Kidney (tissue), 22 donors: ENCODE measurements at places on chromosomes 11 and 22. TPM values are rescaled to one million over a fixed set of nuclear protein-coding genes. Genes with fewer than 3 reads are reported as not detected.

PKNOX2 gene
- 6.0 TPM for total RNA-seq

RBMXL2 gene
- total RNA-seq = 0.13 TPM

KCNK4 gene
- not detected for total RNA-seq

ADAMTS8 gene
- total RNA-seq = 1.2 TPM

OR8B3 gene
- not detected for total RNA-seq

PGGHG gene
- 64.1 TPM for total RNA-seq

GRAP2 gene
- 9.7 TPM for total RNA-seq

OR5B21 gene
- not detected for total RNA-seq

DNA sequence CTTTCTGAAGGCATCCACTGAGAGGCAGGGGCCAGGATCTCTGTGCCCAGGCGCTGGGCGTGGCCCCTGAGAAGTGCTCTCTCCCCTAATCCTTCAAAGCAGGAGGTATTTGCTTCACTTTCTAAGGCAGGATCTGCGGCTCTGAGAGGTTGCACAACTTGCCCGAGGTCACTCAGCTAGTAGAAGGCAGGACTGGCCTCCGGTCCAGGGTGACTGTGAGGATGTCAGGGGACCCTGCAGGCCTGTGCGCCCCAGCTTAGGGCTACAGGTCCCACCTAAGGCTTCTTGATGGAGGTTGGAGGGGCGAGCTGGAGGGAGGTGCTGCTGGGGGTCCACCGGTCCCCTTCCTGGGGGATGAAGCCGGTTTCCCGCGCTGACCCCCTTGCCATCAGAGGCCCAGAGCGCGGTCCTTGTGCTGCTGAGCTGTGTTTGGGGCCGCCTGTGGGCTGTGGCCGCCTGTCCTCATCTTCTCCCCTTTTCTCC lies 979 bp downstream of the SMIM38 start:
- no peak for DNase-seq

DNA sequence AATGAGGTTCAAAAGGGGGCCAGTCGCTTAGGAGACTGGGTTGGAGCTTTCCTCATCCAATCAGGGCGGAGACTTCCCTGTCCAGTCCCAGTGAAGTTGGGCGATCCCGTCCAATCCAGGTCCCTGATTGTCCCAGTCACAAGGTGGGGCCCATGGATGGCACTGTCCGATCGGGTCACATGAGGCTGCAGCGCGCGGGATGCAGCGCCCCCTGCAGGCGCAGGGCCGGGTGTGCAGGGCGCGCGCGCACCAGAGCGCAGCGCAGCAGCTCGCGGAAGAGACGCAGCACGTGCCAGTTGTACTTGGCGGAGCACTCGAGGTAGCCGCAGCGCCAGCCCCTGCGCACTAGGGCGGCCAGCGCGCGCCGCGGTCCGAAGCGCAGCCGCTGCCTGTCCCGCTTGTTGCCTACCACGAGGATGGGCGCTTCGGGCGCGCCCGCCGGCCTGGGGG lies 2.3 kb downstream of the RASL10A start:
- DNase-seq = peak; percentile 59

- DNase-seq = no peak
Measured at GRCh38 chr22:48309115-48309705, 1518.5 kb downstream of the BRD1 start.

- DNase-seq = peak; percentile 4
Measured at GRCh38 chr11:116576526-116576925, 196.3 kb downstream of the BUD13 start.

- no peak for DNase-seq
Measured at GRCh38 chr11:37100008-37100407, 502.0 kb upstream of the RAG2 start.

DNA sequence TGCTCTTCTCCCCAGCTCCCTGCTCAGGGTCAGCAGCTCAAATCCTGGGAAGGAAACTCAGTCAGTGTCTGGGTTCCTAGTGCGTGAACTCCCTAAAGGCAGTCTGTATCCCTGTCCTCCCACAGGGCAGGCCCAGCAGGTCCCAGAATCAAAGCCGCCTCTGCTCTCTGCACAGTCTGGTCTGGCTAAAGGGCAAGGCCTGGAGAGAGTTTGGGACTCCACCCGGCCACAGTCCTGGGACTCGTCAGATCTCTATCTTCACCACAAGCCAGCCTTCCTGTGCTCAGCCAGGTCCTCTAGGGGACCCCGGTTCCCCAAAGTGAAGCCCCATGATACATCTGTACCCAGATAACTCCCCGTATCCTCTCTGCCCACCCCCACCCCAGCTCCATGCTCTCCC lies 56.2 kb upstream of the CSNK2A3 start:
- no peak for DNase-seq

- DNase-seq = no peak
Measured at GRCh38 chr22:18952022-18952421, 15.9 kb upstream of the PRODH start.

DNA sequence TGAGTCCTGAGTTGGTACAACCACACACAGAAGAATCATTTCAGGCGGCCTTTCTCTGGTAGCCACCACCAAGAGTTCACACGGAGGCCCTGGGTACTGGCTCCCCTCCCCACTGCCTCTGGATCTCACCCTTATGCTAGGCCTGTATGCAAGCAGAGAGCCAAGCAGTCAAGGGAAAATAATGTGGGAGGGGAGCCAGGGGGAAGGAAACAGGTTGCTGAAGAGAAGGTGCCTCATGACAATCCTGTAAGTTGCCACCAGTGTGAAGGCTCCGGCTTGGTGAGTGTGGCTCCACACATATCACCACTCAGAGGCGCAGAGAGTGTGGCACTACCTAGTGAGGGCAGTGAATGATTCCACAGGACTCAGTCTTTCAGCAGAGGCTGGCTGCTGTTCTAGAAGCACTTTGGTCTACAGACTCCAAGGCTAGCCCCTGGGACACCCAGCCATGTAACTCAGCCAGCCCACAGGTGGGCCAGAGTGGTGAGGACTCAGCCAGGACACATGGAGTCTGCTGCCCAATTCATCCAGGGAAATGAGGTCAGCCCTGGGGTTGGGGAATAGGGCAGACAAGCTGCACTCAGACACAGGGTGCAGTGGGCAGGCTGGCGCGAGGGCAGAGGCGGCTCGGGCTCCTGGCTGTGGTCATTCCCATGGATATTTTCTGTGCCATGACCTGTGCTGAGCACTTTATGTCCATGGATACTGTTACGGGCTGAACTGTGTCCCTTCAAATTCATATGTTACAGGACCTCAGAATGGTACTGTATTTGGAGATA lies 49.0 kb upstream of the SERPIND1 start:
- DNase-seq = no peak

GRCh38 chr22:40707154-40707553 lies 27.9 kb downstream of the MCHR1 start:
- DNase-seq = no peak

- peak; percentile 32 for DNase-seq
Measured at GRCh38 chr11:66981976-66982578, 7.0 kb downstream of the C11orf86 start.

GRCh38 chr22:19619144-19620009 lies 94.9 kb upstream of the SEPTIN5 start:
- no peak for DNase-seq

DNA sequence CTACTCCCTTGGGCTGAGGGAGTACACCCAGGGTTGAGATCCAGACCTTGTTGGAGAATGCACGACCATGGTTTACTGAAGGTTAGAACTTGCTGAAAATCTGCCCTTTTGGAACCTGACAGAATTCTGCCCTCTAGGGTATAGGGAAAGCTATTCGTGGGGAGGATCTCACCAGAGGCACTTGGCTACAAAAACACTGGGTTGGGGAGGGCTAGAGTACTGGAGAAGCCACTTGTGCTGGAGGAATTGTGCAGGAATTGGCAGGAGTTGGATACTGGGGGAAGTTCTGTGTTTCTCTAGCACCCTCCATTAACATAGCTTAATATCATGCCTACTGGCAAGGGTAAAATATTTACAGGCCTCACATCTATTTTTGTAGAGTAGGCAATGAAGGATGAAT lies 55.8 kb downstream of the PPME1 start:
- DNase-seq = no peak

DNA sequence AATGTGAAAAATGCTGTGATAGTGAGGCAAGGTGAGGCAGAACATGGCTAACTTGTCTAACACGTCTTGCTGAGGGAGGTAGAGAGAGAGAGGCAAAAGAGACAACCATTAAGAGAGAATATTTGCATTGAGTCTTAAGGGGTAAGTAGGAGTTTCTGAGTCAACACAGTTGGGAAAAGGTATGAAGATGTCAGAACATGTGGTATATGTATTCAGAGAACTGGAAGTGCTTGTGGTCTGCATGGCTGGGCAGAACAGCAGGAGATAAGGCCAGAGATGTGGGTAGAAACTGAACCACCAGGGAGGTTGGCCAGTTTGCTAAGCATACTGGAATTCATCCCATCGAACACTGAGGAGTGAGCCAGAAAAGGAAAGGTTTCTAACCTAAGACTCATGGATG lies 25.0 kb upstream of the SLC5A1 start:
- no peak for DNase-seq

DNA sequence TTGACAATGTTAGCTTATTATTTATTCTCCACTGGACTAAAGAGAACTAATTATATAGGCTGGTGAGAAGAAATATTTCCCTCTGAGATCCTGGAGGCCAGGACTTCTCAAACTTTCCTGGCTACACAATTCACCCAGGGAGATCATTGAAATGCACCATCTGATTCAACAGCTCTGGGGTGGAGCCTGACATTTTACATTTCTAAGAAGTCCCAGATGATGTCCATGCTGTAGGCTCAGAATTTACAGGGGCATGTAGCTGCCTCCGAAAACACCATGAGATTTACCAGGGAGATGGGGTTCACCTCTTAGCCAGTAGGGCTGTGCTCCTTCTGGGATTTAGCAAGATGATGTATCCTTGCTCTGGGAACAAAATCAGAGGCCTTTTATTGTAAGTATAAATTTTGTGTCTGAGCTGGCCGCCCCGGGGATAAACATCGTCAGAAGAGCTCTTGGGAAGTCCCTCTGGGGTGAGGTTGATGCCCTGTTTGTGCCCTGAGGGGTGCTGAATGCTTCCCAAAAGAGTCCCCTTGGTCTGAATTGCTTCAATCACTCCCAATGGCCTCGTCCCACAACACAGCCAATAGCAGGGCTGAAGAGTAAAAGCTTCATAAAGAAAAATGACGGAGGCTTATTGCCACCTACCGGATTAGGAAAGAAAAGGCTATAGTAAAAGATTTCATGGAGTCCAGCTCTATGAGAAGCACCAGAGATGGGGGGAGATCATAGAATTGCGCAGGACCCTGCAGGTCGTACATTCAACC lies 33.4 kb upstream of the API5 start:
- DNase-seq = peak; percentile 89

DNA sequence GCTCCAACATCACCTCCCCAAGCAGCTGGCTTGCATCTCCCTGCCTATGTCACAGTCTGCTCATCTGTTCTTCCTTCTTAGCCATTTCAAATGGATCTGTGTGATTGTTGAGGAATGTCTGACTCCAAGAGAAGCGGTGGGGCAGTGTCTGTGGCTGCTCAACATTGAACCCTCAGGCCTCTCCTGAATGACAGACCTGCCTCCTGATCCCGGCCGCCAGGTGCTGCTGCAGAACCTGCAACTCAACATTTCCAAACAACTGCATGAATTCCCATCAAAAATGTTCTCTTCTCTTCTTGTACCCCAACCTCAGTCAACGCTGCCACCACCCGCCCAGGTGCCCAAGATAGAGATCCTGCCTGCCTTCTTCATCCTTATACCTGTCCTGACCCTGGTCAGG lies 132.5 kb downstream of the FBXO7 start:
- DNase-seq = no peak

DNA sequence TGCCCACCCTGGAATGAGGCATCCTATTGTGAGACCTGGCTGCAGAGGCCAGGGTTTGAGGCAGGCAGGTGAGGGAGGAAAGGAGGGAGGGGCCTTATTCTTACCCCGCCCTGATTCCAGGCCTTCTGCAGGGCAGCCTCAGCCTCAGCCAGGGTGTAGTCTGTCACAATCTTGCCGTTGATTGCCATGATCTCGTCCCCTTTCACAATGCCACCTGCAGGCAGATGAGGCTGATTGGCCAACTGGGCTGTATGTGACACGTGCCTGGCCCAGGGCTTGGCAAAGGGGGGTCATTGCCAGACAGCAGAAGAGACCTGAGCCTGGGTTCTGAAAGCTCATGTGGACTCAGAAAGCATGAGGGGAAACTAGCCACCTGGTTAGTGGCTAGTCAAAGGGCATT lies 21.4 kb upstream of the ABCC8 start:
- no peak for DNase-seq

DNA sequence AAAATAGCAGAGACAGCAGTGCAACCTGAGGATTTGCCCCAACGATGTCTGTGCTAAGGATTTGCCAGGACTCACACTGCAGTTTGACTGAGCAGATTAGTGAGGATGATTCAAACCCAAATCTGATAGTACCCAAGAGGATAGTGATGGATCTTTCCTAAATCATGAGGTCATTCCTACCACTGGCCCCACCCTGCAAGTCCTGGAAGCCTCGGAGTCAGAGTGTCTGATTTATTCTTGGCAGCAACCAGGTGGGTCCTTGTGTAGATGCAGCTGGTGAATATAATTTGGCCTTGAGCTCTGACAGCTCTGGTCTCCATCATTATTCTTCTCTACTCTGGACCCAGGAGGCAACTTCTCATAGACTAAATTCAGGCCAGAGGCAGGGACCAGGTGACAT lies 179.3 kb upstream of the RAG2 start:
- DNase-seq = no peak

GRCh38 chr11:115284773-115285172 lies 219.4 kb downstream of the CADM1 start:
- no peak for DNase-seq

GRCh38 chr11:11313902-11314692 lies 39.0 kb downstream of the CSNK2A3 start:
- no peak for DNase-seq

DNA sequence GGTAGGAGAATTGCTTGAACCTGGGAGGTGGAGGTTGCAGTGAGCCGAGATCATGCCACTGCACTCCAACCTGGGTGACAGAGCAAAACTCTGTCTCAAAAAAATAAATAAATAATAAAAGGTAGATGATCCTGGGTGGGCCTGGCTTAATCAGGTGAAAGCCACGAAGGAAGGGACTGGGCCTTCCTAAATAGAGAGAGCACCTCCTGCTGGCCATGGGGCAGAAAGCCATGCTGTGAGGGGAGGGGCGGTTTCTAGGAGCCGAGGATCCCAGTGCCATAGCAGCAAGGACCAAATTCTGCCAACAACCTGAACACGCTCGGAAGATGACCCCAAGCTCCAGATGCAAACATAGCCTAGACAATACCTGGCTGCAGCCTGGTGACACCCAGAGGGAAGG lies 24.5 kb upstream of the DGKZ start:
- no peak for DNase-seq
